ENCODE measurements at places on chromosomes 3 and 15.

- no peak overlapping the region for H3K27ac ChIP-seq
- H3K4me3 ChIP-seq, result no peak overlapping the region
- no peaks in the 10 kb centered on the region for H3K27me3 ChIP-seq
- H3K36me3 ChIP-seq, result no peaks in the 10 kb centered on the region
- no peaks in the 10 kb centered on the region for H3K4me1 ChIP-seq
- no peak for DNase-seq
Measured at GRCh38 chr3:122067588-122068240, 12.6 kb downstream of the CD86 start.

GRCh38 chr3:30353711-30354467 lies 252.5 kb upstream of the TGFBR2 start:
- no peak overlapping the region for H3K4me3 ChIP-seq
- H3K27me3 ChIP-seq, result no peaks in the 10 kb centered on the region
- H3K36me3 ChIP-seq, result no peaks in the 10 kb centered on the region

DNA sequence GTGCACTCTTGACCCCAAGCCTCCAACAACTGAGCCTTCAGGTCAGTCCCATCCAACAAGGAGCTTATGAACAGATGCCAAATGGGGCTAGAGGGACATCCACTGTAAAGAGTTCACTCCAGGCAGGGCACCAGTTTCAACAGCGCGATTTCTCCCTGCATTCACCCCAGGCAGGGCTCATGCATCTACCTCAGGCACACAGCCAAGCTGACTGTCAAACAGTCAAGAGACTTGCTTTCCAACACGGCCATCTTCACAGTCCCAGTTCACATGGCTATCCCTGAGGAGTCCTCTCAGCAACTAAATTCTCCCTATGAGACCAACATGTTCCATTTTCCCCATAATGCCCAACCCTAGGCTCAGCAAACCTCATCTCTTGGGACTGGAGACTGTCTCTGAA lies 17.7 kb downstream of the SLC25A20 start:
- DNase-seq, result no peak
- H3K4me1 ChIP-seq, result no peaks in the 10 kb centered on the region
- no peak overlapping the region for H3K27ac ChIP-seq
- no peak overlapping the region for H3K4me3 ChIP-seq
- no peaks in the 10 kb centered on the region for H3K27me3 ChIP-seq

GRCh38 chr3:140378571-140379340 lies 299.1 kb upstream of the TRIM42 start:
- no peaks in the 10 kb centered on the region for H3K36me3 ChIP-seq
- no peak overlapping the region for H3K4me3 ChIP-seq
- no peaks in the 10 kb centered on the region for H3K27me3 ChIP-seq
- H3K27ac ChIP-seq, result no peak overlapping the region
- H3K4me1 ChIP-seq, result no peaks in the 10 kb centered on the region

- H3K27ac ChIP-seq, result no peak overlapping the region
- H3K4me3 ChIP-seq, result no peak overlapping the region
- no peak for DNase-seq
- peaks cover 39% of the 10 kb centered on the region for H3K36me3 ChIP-seq
- H3K4me1 ChIP-seq, result no peaks in the 10 kb centered on the region
Measured at GRCh38 chr3:171116365-171116764, 89.8 kb upstream of the SLC2A2 start.
